ENCODE measurements at places on chromosomes 12 and 14. TPM values are rescaled to one million over a fixed set of nuclear protein-coding genes. Genes with fewer than 3 reads are reported as not detected.

Gene SSTR1
- 1.4 TPM for total RNA-seq

Gene IGF1
- 0.85 TPM for total RNA-seq

Gene RTL1
- total RNA-seq, result not detected

Gene TUNAR
- total RNA-seq, result not detected

Gene IKZF4
- total RNA-seq, result 5.4 TPM

Gene LIN52
- total RNA-seq, result 10.5 TPM

Gene REP15
- total RNA-seq, result 4.8 TPM

- DNase-seq, result no peak
- H3K27ac ChIP-seq, result no peak overlapping the region
- H3K4me3 ChIP-seq, result no peak overlapping the region
- no peaks in the 10 kb centered on the region for H3K4me1 ChIP-seq
- no peaks in the 10 kb centered on the region for H3K36me3 ChIP-seq
These were observed 203.6 kb downstream of the EFCAB11 start for GRCh38 chr14:89750908-89751392.

DNA sequence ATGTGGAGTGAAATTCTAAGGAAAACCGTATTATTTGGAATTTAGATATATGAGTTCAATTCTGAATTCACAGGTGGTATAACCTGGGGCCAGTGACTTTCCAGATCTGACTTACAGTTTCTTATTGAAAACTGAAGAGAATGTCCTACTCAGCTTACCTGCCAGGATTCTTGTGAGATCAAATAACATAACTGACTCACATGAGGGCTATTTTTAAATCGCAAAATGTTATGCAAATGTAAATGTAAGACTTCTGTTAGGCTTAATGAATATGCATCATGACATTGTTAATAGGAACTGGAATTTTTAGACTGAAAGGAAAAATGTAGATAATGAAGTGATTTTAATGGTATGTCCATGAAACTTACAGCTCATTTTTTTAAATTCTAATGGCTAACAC lies 1142.1 kb downstream of the FLRT2 start:
- no peaks in the 10 kb centered on the region for H3K4me1 ChIP-seq
- H3K27me3 ChIP-seq, result no peaks in the 10 kb centered on the region
- no peak for DNase-seq
- no peaks in the 10 kb centered on the region for H3K36me3 ChIP-seq

- H3K4me3 ChIP-seq, result no peak overlapping the region
- no peaks in the 10 kb centered on the region for H3K4me1 ChIP-seq
- H3K27me3 ChIP-seq, result peaks cover 14% of the 10 kb centered on the region
These were observed 8.8 kb downstream of the PLXNC1 start for GRCh38 chr12:94157181-94157580.

- H3K27ac ChIP-seq, result no peak overlapping the region
- peaks cover 68% of the 10 kb centered on the region for H3K27me3 ChIP-seq
- H3K4me3 ChIP-seq, result no peak overlapping the region
- DNase-seq, result no peak
- H3K36me3 ChIP-seq, result no peaks in the 10 kb centered on the region
These were observed 17.8 kb downstream of the FOXG1 start for GRCh38 chr14:28784096-28785048.

DNA sequence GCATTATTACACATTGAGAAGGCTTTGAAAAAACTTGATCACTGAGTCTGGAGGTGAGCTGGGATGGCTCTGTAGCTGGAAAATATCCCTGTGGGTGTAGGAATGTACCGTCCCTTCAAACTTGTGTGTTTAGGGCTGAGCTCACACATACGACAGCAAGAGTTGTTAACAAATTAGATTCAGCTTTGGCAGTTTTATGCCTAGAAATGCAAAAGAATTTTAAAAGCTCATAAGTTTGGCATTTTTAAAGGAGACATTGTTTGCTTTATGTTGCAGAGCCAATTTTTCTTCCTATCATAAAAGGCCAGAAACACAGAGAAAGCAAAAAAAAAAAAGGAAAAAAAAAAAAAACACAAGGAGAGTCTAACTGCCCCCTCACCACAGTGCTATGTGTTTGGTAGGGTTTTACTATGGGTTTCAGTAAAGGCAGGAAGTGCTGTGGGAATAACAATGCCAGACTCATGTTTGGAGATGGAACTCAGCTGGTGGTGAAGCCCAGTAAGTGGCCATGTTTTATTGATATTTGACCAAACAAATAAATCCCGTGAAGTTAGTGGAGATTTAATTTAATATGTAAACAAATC lies 78.4 kb downstream of the DAD1 start:
- H3K4me3 ChIP-seq, result no peak overlapping the region
- peaks cover 13% of the 10 kb centered on the region for H3K4me1 ChIP-seq
- no peaks in the 10 kb centered on the region for H3K27me3 ChIP-seq

DNA sequence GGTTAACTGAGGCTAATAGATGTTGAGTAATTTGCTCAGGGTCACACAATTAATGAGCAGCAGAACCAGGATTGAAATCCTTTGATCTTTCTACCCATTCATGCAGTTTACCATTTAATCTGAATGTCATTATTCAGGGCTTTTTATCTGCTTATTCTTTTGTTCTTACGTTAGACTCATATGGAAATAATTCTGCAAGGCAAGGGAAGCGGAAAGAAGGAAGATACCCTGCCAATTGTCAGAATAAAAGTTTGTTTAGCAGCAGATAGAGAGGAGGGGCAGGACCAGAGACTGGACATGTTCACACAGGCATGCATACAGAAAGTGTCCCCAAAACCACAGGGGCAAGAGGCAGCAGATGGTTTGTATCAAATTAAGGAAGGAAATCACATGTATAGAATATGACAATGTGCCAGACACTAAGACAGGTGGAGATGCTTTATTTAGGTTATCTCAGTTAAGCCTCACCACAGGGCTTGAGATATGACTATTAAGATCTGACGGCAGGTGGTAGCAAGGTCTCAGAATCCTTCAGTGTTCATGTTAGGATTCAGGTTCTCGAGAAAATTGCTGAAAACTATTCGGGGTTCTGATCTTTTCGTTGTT lies 29.8 kb downstream of the BRMS1L start:
- no peaks in the 10 kb centered on the region for H3K36me3 ChIP-seq
- DNase-seq, result no peak
- H3K4me1 ChIP-seq, result no peaks in the 10 kb centered on the region
- no peak overlapping the region for H3K27ac ChIP-seq
- no peaks in the 10 kb centered on the region for H3K27me3 ChIP-seq
- no peak overlapping the region for H3K4me3 ChIP-seq

- H3K27me3 ChIP-seq, result peaks cover 2% of the 10 kb centered on the region
- no peaks in the 10 kb centered on the region for H3K36me3 ChIP-seq
- no peak for DNase-seq
- no peak overlapping the region for H3K27ac ChIP-seq
- no peak overlapping the region for H3K4me3 ChIP-seq
These were observed 31.5 kb upstream of the CRADD start for GRCh38 chr12:93645702-93646101.

DNA sequence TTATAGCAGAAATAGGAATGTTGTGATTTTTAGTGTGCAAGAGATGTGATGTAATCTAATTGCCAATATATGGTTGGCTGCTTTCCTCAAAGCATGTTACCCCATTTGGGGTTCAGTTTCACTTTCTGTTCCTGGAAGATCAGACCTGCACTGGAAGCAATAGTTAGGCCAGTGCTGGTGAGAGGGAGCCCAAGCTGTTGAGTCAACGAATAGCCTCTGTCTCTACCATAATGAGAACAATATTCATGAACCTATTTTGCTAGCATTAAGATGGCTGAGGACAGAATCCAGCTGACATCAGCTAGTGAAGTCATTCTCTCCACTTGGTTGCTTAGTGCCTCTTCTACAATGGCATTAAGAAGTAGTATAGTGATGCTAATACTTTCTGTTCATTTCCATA lies 379.9 kb upstream of the DCN start:
- no peaks in the 10 kb centered on the region for H3K36me3 ChIP-seq
- H3K4me1 ChIP-seq, result no peaks in the 10 kb centered on the region
- H3K27me3 ChIP-seq, result no peaks in the 10 kb centered on the region
- no peak overlapping the region for H3K4me3 ChIP-seq

- DNase-seq, result no peak
- no peak overlapping the region for H3K27ac ChIP-seq
- H3K27me3 ChIP-seq, result no peaks in the 10 kb centered on the region
- no peaks in the 10 kb centered on the region for H3K36me3 ChIP-seq
- no peak overlapping the region for H3K4me3 ChIP-seq
These were observed 4.0 kb downstream of the KRT5 start for GRCh38 chr12:52515927-52516831.

DNA sequence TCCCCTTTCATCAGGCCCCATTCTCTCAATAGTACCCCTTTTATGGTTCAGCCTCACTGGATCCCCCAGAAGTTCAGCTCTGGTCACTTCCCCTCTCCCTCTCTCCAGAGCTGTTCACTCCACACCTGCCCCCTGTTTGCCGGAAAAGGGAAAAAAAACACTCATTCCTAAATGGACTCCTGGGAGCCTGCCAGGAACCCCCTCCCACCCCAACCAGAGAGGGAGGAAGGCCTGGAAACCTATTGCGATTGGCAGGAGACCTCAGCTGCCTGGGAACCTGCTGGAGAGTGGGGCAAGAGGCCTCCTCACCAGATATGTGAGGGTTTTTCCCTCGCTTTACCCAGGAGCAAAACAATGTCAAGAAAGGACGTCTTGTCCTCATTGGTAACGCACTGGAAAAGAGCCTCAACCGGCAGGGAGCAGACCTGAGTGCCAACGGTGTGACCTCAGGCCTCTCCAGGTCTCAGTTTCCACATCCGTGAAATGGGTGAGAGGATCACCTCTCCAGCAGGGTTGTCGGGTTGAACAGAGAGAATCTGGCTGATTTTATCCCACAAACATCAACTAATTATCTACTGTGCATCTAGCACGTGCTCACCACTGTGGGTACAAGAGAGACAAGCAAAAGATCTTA lies 4.6 kb downstream of the DTX1 start:
- H3K27me3 ChIP-seq, result peaks cover 12% of the 10 kb centered on the region
- H3K36me3 ChIP-seq, result no peaks in the 10 kb centered on the region
- no peaks in the 10 kb centered on the region for H3K4me1 ChIP-seq
- H3K27ac ChIP-seq, result no peak overlapping the region

DNA sequence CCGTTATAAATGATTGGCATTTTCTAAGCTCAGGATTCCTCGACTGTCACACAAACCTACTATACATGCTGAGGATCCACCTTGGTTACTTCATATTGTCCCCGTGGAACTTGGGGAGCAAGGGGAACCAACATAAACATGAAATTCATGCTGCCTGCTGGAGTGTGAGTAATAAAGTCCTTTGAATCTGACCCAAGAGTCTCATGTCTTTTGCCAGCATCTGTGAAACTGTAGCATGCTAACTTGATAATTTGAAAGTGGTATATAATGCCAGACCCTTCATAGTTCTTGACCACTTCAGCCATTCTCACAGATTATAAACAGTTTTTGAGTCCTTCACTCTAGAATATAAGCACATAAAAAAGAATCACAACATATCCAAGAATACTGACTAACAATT lies 17.1 kb downstream of the SLC35F4 start:
- no peak for DNase-seq
- H3K4me1 ChIP-seq, result no peaks in the 10 kb centered on the region
- H3K27me3 ChIP-seq, result no peaks in the 10 kb centered on the region
- no peak overlapping the region for H3K4me3 ChIP-seq

DNA sequence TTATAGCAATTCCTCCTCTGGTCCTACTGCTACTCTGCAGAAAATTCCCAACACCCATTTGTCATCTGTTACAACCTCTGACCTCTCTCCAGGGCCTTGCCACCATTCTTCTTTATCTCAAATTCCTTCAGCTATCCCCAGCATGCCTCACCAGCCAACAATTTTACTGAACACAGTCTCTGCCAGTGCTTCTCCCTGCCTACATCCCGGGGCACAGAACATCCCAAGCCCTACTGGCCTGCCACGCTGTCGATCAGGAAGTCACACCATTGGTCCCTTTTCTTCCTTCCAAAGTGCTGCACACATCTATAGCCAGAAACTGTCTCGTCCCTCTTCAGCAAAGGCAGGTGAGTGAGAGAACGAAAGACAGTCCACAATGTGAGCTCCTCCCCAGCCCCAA lies 122.1 kb downstream of the TTLL5 start:
- no peak overlapping the region for H3K27ac ChIP-seq
- peaks cover 7% of the 10 kb centered on the region for H3K36me3 ChIP-seq
- no peaks in the 10 kb centered on the region for H3K27me3 ChIP-seq
- no peak for DNase-seq

- H3K27me3 ChIP-seq, result peaks cover 36% of the 10 kb centered on the region
- peaks cover 8% of the 10 kb centered on the region for H3K4me1 ChIP-seq
- no peak overlapping the region for H3K27ac ChIP-seq
- no peak overlapping the region for H3K4me3 ChIP-seq
- H3K36me3 ChIP-seq, result no peaks in the 10 kb centered on the region
- DNase-seq, result no peak
These were observed 17.4 kb downstream of the GNG2 start for GRCh38 chr14:51877810-51878209.
